ENCODE measurements at places on chromosomes 5 and 9. TPM values are rescaled to one million over a fixed set of nuclear protein-coding genes. Genes with fewer than 3 reads are reported as not detected.

PCDHA4 gene
- 0.59 TPM for total RNA-seq

GLIPR2 gene
- 108 TPM for total RNA-seq

DMRT3 gene
- total RNA-seq: 0.24 TPM

CNTNAP3 gene
- 7.4 TPM for total RNA-seq

OR1Q1 gene
- not detected for total RNA-seq

TNC gene
- total RNA-seq: 18.5 TPM

NIPAL4 gene
- total RNA-seq: not detected

GAS1 gene
- total RNA-seq: 17.3 TPM

GRCh38 chr9:103978396-103978795 is 115.7 kb upstream of the SMC2 start:
- H3K4me1 ChIP-seq: no peaks in the 10 kb centered on the region
- no peak overlapping the region for H3K4me3 ChIP-seq
- no peaks in the 10 kb centered on the region for H3K27me3 ChIP-seq
- H3K36me3 ChIP-seq: no peaks in the 10 kb centered on the region
- no peak for DNase-seq

DNA sequence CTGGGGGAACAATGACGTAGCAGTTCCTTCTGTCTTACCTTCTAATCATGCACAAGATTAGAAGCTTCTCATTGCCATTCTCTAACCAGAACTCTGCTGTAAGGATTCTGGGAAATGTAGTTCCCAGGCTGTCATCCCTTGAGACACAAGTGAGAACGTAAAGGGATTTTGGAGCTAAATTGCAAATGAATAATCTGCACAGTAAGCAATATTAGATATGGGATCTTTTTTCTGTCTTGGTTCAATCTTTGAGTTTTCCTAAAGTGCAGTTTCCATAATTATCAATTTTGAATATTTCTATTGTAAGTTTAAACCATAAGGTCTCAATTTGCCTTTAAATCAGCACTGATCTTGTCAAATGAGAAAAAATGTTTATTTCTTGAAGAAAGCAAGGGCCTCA is 189.7 kb upstream of the PLPPR1 start:
- DNase-seq: no peak
- no peaks in the 10 kb centered on the region for H3K36me3 ChIP-seq
- no peak overlapping the region for H3K27ac ChIP-seq
- no peaks in the 10 kb centered on the region for H3K27me3 ChIP-seq
- no peak overlapping the region for H3K4me3 ChIP-seq

DNA sequence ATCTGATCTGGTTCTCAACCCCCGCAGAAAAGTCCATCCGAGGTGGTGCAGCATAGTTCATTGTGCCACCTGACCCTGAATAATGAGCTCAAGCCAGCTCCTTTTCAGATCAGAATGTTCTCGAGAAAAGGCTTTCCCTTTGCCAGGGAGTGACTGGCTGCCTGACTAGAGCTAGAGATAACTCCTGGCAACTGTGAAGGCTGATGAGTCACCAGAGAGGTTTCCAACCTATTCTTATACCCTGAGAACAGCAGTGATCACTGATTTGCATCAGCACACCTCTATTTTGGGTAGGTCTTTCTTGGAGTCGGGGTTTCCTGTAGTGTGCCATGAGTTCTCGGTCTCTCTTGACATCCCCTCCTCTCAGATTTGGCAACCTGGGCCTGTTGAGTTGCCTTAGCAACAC is 127.9 kb downstream of the PIK3R1 start:
- H3K4me3 ChIP-seq: no peak overlapping the region
- no peak for DNase-seq
- H3K27me3 ChIP-seq: no peaks in the 10 kb centered on the region
- H3K4me1 ChIP-seq: peaks cover 20% of the 10 kb centered on the region
- H3K27ac ChIP-seq: no peak overlapping the region

DNA sequence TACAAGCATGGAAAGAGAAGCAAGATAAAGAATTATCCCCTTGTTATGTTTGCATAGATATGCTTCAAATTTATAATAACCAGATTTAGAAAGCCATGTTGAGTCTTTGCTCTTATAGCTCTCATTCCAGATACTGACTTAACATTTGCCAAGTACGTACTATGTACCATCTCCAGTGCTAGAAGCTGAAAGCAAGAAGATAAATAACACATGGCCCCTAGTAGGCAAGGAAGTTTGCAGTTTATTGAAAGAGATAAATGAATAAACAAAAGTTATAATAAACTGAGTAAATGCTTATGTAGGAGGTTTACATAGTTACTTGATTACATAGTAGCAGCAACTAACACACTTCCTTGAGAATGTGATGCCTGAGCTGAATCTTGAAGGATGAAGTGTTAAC is 628.4 kb downstream of the HINT1 start:
- no peak for DNase-seq
- no peaks in the 10 kb centered on the region for H3K4me1 ChIP-seq
- no peaks in the 10 kb centered on the region for H3K27me3 ChIP-seq
- H3K4me3 ChIP-seq: no peak overlapping the region

- H3K4me1 ChIP-seq: no peaks in the 10 kb centered on the region
- no peak for DNase-seq
- H3K27me3 ChIP-seq: no peaks in the 10 kb centered on the region
- no peaks in the 10 kb centered on the region for H3K36me3 ChIP-seq
These were observed 55.1 kb upstream of the LVRN start for GRCh38 chr5:115907177-115907576.

DNA sequence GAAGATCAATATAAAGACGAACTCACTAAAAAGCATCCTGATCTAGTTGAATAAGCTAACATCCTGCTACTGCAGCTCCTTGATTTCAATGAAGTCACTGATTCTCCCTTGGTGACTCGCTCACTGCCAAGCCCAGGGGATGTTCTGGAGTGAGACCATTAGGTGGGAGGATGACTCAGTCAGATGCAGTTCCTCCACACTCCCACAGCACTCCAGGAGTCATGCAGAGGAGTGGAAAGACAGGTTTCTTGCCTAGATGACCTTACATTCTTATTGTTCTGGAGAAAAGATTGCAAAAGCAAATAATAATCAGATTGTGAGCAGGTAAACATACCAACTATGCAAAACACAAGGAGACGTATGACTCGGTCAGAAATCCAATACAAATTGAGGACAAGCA is 15.3 kb downstream of the GCNT4 start:
- no peak for DNase-seq
- H3K4me3 ChIP-seq: no peak overlapping the region
- H3K27me3 ChIP-seq: no peaks in the 10 kb centered on the region
- no peaks in the 10 kb centered on the region for H3K36me3 ChIP-seq

DNA sequence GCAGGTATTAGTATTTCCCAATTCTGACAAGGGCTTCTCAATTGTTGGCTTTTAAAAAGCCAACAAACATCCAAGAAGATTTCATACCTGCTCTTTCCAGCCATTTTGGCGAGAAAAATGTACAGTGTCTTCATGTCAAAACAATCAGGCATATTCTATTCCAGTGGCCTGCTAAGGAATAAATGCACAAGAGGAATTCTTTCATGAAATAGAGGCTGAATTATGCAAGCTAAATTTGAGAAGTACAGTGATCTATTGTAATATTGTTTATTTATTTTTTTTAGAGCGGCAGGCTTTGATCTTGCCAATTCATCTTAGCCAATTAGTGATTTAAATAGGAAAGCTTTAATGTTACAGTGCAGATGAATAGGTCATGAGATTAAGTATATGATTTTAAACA is 49.3 kb downstream of the NLN start:
- H3K27ac ChIP-seq: no peak overlapping the region
- H3K4me3 ChIP-seq: no peak overlapping the region
- H3K36me3 ChIP-seq: no peaks in the 10 kb centered on the region

DNA sequence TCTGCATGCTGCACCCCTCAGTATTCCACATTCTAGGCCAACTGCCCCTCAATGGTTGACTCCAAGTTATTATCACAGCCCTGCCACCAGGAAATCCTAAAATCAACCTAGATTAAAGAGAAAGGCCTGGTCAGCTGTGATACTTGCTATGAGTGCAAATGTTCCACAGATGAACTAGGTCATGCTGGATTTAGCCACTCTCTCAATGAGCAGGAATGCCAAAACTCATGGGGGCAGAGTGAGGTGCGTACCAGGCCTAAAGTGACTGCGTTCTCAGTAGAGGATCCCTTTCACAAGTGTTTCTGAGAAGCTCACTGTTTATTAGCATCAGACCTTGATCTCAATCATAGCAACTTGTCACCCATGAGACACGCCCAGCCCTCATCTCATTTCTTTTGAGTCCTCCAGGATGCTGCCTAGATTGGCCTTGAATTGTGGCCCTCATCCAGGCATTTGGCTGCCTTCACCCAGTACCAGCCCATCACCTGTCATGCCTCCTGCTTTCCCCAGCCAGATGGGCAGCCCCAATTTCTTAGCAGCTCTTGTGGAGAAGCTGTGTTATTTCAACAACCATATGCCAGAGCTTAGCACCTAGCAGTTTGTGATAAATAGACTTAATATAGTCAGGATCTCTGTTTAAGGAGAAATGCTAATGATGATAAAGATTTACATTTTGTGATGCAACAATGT is 383.9 kb downstream of the CTNND2 start:
- no peak overlapping the region for H3K4me3 ChIP-seq
- no peaks in the 10 kb centered on the region for H3K36me3 ChIP-seq
- no peak overlapping the region for H3K27ac ChIP-seq
- H3K4me1 ChIP-seq: no peaks in the 10 kb centered on the region
- no peaks in the 10 kb centered on the region for H3K27me3 ChIP-seq

DNA sequence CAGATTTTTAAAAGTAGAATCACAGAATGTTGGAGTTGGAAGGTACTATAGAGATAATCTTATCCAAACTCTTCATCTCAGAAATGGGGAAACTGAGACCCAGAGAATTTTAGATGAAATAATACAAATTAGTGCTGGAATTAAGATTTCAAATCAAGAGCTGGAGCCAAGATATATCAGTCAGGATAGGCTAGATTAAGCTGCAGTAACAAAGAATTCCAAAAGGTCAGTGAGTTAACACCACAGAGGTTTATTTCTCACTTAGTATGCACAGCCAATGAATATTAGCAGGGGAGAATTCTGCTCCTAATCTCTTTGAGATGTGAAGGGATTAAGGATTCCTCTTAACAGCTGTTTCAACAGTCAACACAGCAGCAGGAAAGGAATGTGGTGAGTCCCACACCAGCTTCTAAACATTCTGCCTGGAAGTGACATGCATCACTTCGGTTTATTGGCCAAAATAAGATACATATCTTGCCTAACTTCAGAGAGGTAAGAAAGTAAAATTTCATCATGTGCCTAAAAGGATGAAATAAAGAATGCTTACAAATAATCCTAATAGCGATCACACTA is 136.8 kb downstream of the FRMD3 start:
- DNase-seq: no peak
- no peak overlapping the region for H3K27ac ChIP-seq
- no peaks in the 10 kb centered on the region for H3K4me1 ChIP-seq
- H3K36me3 ChIP-seq: no peaks in the 10 kb centered on the region
- no peak overlapping the region for H3K4me3 ChIP-seq
- no peaks in the 10 kb centered on the region for H3K27me3 ChIP-seq

Measured in lower lobe of right lung (tissue), 2 donors.